ENCODE measurements at places on chromosomes 3 and 15.

- DNase-seq: no peak
These were observed 49.7 kb downstream of the SEMA5B start for GRCh38 chr3:122977746-122978466.

- no peak for DNase-seq
These were observed 6.5 kb upstream of the BCL2A1 start for GRCh38 chr15:79977431-79978054.

DNA sequence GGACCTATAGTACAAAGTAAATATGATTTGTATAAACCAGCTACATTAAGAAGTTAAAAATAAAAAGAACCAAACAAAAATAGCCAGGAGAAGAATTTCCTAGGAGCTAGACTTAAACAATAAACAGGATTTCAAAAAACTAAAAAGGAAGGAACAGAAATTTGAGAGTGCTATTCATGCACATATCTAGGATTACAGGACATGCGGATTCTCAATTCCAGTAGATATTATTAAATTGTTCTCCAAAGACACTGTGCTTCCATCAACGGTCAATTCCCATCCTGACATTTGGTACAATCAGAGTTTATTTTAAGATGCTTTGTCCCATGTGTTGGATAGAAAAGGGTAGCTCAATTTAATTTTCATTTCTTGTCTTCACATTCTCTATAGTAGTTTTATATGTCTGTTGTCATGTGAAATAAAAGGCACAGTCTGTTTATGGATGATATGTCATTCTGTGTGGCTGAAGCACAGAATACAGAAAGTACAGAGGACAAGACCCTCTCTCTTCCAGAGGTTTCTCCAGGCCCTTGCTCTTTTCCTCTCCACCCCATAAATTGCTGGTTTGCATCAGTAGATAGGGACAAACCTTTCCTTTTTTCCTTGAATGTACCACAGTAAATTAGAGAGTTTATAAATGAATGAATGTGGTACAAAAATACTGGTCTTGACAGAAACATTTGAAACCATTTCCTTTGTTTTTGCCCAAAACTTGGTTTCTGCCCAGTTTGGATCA, 3.5 kb downstream of the PLOD2 start:
- DNase-seq: no peak

DNA sequence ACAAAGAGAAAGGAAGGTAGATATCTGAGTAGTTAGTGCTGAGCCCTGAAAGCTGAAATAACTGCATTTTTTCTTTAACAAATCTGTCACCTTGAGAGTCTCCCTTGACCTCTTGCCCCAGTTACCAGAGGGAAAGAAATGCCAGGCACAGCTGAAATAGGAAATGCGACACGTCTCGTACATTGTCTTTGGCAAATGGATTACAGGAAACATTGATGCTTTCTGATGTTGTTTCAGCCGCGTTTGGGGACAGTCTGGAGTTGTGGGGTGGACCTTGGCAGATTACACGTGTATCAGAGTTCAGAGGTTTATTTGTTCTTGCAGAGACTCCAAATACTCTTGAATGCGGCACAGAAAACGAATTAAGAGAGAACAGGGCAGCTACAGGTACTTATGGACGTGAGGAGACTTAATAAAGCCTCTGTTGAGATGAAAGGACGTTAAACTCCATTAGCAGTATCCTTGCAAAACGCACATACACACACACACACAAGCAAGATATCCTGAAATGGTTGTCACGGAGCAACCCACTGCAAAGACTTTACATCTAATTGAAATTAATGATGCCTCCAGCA, 272.8 kb upstream of the RORA start:
- DNase-seq: no peak

DNA sequence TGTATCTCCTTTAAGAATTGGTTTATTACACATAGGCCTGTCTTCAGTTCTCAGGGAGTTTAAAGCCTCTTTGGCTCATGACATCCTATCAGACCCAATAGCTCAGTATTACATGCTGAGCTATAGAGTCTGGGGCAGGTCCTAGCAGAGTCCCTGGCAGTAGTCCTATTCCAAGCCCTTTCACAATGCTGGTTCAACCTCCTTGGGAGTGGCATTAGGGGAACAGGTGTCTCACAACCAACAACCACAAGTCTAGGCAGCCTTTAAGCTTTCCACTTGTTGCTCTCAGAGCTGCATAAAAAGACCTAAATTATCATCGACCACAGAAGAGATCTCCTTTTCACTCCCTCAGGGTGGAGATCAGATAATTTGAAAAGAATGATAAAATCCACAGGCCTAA, 22.8 kb upstream of the C2CD4B start:
- DNase-seq: no peak

- DNase-seq: no peak
These were observed 113.2 kb downstream of the DNAJB8 start for GRCh38 chr3:128353361-128353965.

DNA sequence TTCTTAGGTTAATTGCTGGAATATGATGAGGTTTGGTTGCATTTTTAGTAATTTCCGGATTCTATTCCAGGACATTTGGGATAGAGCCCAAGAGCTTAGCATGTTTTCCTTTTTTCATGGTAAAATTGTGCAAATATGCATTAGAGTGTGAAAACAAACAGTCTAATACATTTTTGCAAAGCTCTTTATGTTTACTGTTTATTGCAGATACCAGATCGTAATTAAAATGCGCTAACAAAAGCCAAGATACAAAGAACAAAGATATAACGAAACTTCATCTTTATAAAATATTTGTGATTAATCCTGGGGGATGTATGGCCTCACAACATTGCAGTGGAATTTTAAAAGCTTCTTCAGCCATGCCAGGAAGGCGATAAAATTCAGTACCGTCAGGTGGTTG, 94.5 kb upstream of the TBC1D5 start:
- DNase-seq: no peak

Measured in mesenteric fat pad (tissue), 1 donor.